ENCODE measurements at places on chromosomes 13 and 19.
A peak's percentile ranks its signal among the peaks of the same experiment; 100 is the strongest.

DNA sequence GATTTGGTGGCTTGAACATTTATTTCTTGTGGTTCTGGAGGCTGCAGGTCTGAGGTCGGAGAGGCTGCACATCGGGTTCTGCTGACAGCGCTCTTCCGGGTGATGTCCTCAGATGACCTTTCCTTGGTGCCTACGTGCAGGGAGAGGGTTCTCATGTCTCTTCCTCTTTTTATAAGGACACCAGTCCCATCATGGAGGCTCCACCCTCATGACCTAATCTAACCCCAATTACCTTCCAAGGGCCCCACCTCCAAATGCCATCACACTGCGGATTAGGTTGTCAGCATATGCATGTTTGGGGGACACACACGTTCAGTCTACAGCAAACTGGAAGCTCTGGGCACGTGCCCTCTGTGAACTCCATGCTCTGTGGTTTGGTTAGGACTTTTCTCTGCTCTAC, 338.6 kb downstream of the FGF9 start:
- DNase-seq: no peak

DNA sequence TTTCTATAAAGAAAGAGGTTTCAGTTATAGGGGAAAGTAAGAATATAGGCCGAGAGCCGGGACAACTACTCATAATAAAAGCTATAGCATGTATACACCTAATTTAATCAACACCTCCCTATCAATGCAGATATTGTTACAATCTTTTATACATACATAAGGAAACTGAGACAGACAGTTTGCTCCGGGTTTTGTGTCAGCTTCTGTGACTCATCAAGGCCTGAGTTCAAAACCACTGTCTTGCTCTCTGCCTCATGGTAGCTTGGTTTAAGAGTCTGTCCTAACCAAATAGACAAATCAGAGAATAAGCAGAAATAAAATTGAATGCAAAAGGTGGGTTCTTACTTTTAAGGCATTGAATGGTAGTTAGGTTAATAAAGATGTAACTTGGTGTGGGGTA, 222.9 kb downstream of the GGACT start:
- no peak for DNase-seq

- no peak for DNase-seq
Measured at GRCh38 chr13:37811441-37811840, 58.1 kb downstream of the TRPC4 start.

DNA sequence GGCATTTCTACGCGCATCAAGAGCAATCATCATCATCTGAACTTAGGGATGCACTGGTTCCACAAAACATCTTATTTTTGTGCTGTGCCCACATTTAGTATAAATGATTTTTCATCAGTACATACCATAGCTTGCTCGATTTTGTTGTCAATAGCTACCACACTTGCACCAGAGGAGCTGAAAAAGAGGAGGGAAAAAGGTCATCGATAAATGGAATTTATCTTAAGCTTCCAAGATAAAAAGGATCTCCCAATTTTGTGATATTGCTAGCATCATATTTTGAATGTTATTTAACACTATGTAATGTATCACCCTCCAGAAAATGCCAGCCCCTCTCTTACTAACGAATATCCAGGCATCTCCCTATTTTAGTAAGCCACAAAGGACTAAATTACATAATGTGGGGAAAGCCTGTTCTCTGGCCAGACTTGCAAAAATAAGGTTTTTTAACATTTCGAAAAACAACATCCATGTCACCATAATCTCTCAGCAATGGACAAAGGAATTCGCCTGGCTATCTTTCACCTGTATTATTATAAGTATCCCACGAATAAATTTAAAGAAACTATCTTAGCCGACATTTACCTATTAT, 62.4 kb downstream of the SERP2 start:
- DNase-seq: no peak

DNA sequence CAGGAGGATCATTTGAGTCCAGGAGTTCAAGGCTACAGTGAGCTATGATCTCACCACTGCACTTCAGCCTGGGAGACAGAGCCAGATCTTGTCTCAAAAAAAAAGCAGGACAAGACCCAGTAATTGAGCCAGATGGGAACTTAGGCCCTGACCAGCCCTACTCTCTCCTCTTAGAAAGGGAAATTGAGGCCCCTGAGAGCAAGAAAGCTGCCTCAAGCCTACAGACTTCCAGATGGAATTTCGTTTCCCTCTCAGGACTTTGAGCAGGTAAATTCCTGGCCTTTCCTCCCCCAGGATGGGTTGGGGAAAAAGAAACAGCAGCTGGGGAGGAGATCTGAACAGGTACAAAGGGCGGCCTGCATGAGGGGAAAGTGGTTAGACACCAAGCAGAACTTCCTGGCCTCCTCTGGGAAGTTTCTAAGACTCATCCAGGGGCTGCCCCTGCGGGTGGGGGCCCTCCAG, 3.6 kb upstream of the BCL3 start:
- DNase-seq: no peak

DNA sequence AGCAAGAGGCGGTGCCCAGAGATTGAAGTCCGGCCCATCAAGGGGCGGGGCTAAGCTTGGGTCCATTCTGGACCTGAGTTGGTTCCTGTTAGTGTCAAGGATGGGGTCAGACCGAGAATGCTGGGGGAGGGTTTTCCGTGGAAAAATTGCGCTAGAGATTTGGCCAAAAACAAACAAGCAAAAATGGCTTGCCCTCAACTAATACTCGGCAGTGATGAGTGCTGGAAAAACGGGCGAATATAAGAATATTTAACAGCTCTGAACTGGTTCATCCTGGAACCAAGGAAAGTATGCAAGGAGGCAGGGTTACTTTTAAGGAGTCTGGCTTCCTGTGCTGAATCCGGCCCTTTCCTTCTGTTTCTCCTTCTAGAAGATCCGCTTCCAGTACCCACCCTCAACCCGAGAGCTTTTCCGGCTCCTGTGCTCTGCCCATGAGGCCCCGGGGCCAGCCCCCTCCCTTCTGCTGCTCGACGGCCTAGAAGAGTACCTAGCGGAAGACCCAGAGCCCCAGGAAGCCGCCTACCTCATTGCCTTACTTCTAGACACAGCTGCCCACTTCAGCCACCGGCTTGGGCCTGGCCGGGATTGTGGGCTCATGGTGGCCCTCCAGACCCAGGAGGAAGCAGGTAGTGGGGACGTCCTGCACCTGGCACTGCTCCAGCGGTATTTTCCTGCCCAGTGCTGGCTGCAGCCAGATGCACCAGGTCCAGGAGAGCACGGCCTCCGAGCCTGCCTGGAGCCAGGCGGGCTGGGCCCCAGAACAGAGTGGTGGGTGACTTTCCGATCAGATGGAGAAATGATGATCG, 880 bp downstream of the SWSAP1 start:
- DNase-seq: peak; percentile 87

DNA sequence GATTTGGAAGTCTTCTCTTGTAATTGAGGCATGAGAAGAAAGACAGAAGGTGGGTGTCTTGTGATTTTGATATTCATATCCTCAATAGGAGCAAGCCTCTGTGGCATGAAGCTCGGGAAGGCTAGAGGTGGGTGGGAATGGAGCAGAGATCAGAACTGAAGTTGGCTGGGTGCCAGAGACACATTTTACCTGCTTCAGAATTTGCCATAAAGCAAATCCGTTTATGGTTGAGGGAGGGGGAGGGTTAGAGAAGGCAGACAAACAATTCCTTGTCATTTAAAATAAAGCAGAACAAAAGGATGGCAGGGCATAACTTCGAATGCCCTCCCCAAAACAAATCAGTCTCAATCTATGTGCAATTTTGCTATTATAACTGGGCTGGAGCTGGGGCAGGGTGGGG, 305.9 kb downstream of the KLF5 start:
- DNase-seq: no peak

DNA sequence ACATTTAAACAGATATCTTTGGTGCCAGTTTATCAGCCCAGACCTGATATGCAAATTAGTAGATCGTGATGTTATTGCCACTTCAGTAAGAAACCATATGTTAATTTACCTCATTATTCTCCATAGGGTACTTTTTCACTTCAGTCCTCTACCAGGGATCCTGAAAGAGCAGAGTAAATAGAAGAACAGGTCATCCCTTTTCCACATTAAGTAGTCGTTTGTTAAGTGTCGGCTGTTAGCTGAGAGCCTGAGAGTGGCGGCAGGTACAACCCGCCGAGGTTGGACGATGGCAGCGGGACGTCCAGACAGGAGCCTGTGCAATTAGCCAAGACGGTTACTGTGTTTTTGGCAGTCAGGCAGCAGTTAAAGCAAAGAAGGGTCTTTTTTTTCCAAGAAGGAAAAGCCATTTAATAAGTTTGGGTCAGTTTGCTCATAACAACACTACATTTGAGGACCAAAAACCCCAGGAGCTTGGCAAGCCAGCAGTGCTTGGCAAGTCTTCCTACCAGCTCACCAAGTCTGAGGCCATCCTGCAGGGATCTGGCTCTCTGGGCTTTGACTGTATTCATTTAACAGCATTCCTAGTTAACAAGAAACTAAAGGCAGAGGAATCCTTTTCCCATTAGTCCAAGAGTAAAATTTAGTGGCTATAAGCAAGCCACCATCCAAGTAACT, 231.8 kb downstream of the SHISA2 start:
- no peak for DNase-seq

GRCh38 chr13:106034201-106034600, 501.3 kb downstream of the EFNB2 start:
- DNase-seq: no peak

DNA sequence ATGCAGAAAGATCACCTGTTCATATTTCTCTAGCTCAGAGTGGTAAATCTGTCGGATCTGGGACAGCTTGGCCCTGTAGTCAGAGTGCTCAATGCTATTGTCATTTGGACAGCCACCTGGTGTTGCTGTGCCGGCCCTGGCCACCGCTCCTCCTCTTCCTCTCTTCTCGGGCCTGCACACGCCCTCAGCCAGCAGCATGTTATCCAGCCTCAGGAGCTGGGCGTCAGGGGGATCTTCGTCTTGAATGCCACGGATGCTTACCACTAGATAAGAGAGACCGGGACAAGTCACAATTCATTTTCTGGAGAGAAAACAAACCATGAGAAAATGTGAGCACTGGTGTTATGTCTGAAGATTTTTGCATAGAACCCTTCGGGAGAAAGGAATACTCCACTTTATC, 32.5 kb downstream of the CILP2 start:
- no peak for DNase-seq

- no peak for DNase-seq
Measured at GRCh38 chr13:109976206-109976997, 190.0 kb upstream of the IRS2 start.

- no peak for DNase-seq
Measured at GRCh38 chr13:90084684-90085290, 1262.7 kb upstream of the MIR17HG start.

DNA sequence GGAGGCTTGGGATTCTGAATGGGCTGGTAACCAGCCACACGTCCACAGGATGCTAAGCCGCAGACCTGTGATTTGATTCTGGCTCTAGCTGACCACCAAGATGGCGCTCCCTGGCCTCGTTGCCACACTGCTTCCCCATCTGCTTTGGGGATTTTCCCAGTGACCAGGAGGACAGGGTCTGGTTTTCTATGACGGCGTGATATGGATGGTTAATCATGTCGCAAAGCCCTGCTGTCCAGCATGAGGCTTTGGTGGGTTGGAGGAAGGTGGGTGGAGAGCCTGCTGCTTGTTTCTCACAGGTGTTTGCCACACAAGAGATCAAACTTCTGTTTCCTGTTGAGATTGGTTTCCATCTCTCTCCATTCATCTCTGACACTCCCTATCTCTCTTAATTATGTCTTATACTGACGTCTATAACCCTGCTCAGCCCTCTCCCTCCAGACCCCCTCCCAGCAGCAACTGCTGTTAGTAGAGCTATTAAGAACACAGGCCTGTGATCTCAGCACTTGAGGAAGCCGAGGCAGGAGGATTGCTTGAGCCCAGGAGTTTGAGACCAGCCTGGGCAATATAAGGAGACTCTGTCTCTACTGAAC, 102.7 kb downstream of the SIPA1L3 start:
- DNase-seq: no peak

DNA sequence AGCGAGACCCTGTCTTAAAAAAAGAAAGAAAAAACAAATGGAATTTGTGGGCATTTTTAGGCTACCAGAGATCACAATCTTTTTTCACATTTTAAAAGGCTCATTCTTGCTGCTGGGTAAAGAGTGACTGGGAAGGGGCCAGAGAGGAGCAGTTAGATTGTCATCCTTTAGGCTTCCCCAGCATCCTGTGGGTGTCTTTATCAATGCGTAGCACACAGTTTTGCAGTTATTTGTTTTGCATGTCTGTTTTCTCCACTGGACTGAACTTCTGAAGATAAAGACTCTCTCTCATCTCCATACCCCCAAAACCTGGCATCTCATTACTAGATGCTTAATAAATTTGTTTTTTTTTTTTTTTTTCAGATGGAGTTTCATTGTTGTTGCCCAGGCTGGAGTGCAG, 2.1 kb upstream of the UTP14C start:
- no peak for DNase-seq

DNA sequence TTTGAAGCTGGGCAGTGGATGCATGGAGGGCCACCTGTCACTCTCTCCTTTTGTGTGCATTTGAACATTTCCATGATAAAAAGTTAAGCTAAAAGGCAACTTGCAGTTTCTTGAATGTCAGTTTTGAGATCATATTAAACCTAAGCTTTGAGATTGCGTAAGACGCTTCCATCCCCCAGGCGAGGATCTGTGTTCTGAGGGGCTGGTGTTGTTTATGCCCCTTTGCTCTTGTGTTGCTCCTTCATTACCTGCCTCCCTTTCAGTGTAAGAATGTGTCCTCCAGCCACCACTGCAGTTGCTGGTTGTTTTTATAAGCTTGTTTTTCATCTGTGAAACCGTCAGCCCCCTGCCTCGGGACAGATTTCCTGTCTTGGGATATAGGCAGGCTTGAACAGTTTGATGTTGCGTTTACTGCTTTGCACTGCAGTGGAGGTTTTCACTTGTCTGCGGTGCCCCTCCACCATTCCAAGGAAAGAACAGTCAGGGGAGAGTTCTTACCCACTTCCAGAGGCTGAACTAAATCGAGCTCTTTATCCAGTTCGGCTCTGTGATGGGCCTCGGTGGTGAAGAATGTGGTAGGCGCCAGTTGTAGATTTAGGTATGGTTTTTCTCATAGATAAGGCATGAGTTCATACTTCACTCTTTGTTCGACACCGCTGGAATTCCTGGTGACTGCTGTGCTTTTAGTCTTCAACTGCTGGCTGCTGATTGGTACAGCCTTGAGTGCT, 96.8 kb downstream of the ARHGEF7 start:
- no peak for DNase-seq

GRCh38 chr13:106493533-106494220, 41.8 kb downstream of the EFNB2 start:
- DNase-seq: no peak

- DNase-seq: no peak
Measured at GRCh38 chr13:111336666-111337065, 16.2 kb downstream of the TEX29 start.

- no peak for DNase-seq
Measured at GRCh38 chr19:51796195-51796679, 1.3 kb downstream of the FPR3 start.

- DNase-seq: no peak
Measured at GRCh38 chr13:45055902-45056648, 64.2 kb upstream of the GTF2F2 start.

DNA sequence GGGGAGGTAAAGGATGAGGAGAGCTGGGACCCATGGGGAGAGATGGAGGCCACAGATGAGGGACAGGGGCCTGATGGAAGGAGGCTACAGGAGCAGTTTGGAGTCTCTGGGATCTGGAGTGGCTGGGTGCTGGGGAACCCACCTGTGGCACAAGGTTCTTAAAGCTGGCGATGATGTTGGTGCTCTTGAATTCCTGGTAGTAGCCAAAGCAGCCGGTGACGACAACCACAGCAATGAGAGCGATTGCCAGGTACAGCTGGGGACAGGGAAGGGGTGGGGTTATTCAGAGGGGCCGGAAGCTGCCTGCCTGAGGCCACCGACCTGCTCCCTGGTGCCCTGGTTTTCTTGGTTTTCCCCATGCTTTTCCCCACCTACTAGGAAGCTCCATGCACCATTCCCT, 2.8 kb downstream of the ATP4A start:
- no peak for DNase-seq

- no peak for DNase-seq
Measured at GRCh38 chr13:27319404-27319803, 48.8 kb downstream of the RASL11A start.

Measured in activated CD4-positive, alpha-beta memory T cell treated with anti-CD3 and anti-CD28 coated beads, Interleukin-2, amount 10 ng/mL, durations not matched to agents 7 days and 5 days (primary cell).